ENCODE measurements at places on chromosomes 6 and 20.

- no peak for DNase-seq
Measured at GRCh38 chr6:127273499-127273898, 6.8 kb downstream of the RNF146 start.

DNA sequence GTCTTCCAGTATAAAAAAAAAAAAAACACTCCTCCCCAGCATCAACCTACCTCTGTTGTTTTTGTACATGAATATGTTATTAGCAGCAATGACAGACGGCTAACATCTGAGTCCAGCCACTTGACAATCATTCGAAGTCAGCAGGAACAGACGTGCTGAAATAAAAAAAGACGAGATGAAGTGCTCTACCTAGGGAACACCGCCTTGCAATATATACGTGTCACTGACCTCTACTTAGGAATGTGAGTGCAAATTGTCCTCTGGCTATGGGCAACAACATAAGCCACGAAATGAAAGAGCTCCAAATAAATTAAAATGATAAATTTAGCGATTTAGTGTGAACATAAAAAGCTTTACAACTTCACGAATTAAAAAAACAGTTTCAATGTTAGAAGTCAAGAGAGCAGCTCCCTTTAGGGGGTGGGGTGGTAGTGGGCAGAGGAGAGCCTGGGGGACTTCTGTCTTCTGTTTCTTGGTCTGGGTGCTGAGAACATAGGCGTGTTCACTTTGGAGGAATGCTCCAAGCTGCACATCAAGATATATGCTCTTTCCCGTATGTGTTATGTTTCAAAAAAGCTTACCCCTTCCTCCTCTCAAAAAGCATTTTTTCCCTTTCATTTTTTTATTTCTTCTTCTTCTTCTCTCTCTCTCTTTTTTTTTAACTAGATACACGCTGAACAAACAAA lies 23.3 kb downstream of the EDN1 start:
- DNase-seq, result no peak

DNA sequence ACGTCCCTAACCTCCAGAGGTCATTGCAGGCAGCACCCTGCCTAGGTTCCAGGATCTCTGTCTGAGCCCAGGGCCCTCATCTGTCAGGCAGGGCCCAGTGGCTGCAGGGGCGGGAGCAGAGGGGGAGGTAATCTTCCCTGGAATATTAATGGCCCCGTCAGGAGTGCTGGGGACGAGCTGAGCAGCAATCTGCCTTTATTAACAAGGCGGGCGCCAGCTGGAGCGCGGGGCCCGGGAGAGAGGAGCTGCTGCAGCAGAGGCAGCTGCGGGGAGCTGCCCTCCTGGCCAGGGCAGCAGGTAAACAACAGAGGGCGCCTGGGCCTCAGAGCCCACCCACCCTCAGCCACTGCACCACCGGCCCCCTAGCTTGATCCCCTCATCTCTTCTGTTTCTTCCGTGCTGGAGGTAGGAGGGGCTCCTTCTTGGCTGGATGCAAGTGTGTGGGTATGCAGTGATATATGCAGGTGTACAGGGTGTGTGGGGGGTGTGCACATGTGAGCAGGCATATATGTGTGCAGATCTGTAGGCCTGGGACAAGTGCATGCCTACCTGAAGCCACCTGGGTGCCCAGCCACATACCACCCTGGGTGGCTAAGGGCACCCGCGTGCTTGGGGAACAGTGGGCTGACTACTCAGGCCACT lies 131.8 kb upstream of the MLN start:
- DNase-seq, result no peak

- no peak for DNase-seq
Measured at GRCh38 chr6:165913676-165914570, 250.9 kb upstream of the PDE10A start.

DNA sequence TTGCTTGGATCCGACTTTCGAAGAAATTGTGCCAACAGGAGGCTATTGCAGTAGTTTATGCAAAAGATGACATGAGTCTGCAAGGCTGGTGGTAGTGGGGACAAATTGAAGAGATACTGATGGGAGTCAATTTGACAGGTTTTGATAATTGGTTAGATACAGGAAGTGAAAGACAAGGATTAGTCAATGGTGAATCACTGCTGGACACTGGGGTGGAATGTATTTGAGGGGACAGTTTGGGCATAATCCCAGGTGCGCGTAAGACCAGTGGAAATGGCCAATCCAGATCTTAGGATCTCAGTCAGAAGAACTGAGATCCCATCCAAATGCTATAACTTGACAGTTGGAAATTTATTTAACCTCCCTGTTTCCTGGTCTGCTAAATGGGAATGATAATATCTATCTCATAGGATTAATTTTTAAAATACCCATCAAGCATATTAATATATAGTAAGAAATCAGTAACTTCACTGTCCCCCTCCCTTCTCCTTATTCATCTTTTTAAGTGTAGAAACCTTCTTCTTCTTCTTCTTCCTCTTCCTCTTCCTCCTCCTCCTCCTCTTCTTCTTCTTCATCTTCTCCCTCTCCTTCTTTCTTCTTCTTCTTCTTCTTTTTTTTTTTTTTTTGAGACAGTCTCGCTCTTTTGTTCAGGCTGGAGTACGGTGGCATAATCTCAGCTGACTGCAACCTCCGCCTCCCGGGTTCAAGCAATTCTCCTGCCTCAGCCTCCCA lies 30.9 kb upstream of the ERVFRD-1 start:
- no peak for DNase-seq

DNA sequence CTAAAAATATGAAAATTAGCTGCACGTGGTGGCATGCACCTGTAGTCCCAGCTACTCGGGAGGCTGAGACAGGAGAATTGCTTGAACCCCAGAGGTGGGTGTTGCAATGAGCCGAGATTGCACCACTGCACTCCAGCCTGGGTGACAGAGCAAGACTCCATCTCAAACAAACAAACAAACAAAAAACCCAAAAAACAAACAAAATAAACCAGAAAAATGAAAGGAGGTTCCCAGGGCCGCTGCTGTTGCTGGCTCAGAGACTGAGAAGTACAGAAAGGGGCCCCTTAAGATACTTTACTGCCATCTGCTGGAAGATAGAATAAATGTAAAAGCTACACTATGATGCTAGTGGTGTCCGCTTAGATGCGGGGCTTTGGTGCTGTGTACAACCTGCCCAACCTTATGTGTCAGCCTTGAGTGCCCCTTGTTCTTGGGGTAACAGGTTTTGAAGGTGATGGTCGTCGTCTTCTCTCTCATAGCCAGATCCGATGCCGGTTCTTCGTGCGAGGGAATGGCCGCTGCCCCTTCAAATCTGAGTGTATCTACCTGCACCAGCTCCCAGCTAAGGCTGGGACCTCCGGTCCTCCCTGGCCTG lies 2.8 kb upstream of the FANCE start:
- no peak for DNase-seq

DNA sequence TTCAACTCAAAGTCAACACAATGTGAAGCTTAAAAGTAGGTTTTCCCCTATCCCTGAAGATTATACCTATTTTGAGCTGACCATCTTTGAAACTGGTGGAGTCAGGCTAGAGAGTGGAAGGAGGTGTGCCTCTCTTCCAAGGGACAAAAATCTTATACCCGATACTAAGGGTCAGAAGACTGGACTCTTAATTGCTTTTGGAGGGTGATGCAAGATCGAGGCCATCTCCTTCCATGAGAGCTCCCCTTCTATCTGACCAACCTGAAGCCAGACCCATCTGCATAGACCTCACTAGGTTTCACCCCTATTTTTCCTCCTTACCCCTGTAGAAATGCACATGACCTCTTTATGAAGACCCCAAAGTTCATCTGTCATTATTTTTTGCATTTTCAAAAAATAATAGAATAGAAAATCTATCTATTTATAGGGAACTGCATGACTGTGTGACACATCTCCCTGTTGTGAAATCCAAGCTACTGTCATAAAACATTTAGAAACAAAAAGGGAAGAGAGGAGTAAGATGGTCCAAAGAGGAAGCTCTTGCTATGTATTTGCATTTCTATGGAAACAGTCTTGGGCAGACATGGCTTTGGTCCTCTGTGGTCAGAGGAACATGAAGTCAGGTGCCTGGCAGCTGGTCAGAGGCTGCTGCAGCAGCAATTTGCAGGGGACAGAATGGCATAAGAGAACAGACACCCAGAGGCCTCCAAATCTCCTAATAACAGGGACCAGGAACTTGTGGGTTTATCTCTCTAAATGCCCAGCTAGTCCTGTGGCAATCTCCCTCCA lies 349.2 kb downstream of the MAFB start:
- no peak for DNase-seq

GRCh38 chr6:122130518-122130917 lies 268.9 kb upstream of the HSF2 start:
- no peak for DNase-seq
